Naive thymus-derived CD8-positive, alpha-beta T cell (primary cell): ENCODE measurements at places on chromosomes 3 and 15. TPM values are rescaled to one million over a fixed set of nuclear protein-coding genes. Genes with fewer than 3 reads are reported as not detected.

C3orf22 gene
- total RNA-seq = not detected

SEMA3B gene
- 1.1 TPM for total RNA-seq

SPTSSB gene
- total RNA-seq = not detected

CCDC13 gene
- 0.73 TPM for total RNA-seq

OR5K2 gene
- total RNA-seq = not detected

CD200 gene
- total RNA-seq = 1.7 TPM

SPINK8 gene
- total RNA-seq = not detected

LRRIQ4 gene
- total RNA-seq = 0.19 TPM

DNA sequence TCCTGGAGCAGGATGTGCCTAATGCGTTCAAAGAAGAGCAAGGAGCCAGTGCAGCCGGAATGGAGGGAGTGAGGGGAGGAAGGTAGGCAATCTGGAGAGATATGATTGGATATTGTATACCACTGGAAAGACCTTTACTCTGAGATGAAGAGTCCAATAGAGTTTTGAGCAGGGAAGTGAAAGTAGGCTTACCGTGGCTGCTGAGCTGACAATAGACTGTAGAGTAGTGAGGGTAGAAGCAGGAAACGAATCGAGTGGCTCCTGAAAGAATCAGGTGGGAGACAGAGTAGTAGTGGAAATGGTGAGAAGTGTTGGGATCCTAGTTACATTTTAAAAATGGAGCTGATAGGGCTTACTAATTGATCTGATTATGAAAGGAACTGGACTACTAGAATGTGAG lies 51.8 kb upstream of the NUDT16 start:
- H3K4me3 ChIP-seq = no peak overlapping the region
- peaks cover 11% of the 10 kb centered on the region for H3K36me3 ChIP-seq
- no peaks in the 10 kb centered on the region for H3K27me3 ChIP-seq
- no peak for DNase-seq
- H3K27ac ChIP-seq = no peak overlapping the region

DNA sequence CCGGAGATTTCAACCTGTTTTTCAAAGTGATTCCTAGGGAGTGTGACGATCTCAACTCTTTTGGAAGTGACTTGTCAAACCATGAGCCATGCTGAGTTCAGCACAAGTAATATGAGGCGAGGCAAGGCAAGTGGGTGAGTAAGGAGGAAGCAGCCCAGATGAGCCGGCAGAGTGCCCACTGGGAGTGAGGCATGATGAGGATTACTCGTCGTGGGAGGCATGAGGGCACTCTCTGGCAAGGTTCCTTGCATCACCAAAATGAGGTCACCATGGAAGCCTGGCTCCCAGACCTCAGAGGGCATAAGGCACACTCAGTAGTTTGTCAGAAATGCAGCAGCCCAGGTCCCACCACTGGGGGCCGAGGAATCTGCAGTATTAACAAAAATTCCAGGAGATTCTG lies 636.1 kb downstream of the MAGI1 start:
- no peak overlapping the region for H3K4me3 ChIP-seq
- DNase-seq = no peak
- H3K4me1 ChIP-seq = no peaks in the 10 kb centered on the region
- no peaks in the 10 kb centered on the region for H3K36me3 ChIP-seq
- H3K27ac ChIP-seq = no peak overlapping the region

GRCh38 chr3:136396916-136397315 lies 146.8 kb downstream of the PCCB start:
- H3K27ac ChIP-seq = no peak overlapping the region
- H3K4me3 ChIP-seq = no peak overlapping the region
- H3K4me1 ChIP-seq = no peaks in the 10 kb centered on the region
- no peaks in the 10 kb centered on the region for H3K36me3 ChIP-seq
- DNase-seq = no peak
- no peaks in the 10 kb centered on the region for H3K27me3 ChIP-seq

DNA sequence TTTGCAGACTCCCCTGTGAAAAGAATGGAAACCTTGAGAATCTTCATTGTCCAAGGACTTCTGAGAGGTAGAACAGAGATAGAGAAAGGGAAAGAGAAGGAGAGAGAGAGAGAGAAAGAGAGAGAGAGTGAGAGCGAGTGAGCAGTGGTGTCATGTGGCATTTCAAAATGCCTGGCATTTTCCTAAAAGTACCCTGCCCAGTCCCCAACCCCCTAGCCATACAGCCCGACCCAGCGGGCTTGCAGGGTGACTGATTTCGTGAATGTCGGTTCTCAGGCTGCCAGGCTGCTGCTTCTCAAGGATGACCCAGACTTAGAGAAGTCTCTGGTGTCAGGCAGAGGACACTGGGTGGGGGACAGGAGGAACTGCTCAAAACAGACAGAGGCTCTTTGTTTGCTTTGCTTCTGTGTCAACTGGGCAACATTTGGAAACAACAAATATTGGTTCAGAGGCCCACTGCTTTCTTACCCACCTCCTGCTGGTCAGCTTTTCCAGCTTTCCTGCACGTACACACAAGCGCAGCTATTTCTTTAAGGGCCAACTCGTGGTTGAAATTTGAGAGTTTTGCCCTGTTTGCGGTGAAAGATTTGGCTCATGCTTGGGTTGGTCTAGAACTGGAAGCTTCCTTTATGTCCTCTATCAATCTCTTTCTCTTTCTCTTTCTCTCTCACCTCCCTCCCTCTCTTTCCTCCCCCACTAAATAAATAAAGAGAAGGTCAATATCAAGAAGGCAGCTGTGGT lies 3.7 kb upstream of the TF start:
- H3K4me1 ChIP-seq = peaks cover 4% of the 10 kb centered on the region
- H3K27me3 ChIP-seq = peaks cover 10% of the 10 kb centered on the region
- DNase-seq = no peak
- no peaks in the 10 kb centered on the region for H3K36me3 ChIP-seq
- no peak overlapping the region for H3K27ac ChIP-seq
- H3K4me3 ChIP-seq = no peak overlapping the region

DNA sequence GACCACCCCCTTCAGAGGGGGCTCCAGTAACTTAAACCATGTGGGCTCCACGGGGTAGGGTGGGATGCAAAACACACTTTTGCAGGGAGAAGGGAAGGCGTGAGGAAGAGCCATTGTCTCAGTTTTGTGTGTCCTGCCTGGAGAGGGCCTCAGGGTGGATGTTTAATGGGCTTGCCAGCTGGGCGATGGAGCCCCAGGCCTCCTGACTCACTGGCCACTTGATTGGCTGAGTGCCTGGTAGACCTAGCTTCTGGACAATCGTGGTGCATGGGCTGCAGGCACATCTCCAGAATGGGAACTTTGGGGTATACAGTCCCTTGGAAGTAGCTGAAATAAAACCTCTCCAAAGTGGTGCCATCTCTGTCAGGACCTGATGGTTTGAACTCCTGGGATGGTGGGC lies 118.3 kb upstream of the MRPS22 start:
- no peak for DNase-seq
- H3K4me1 ChIP-seq = no peaks in the 10 kb centered on the region
- H3K27me3 ChIP-seq = peaks cover 14% of the 10 kb centered on the region
- H3K4me3 ChIP-seq = no peak overlapping the region
- no peak overlapping the region for H3K27ac ChIP-seq
